ENCODE measurements at places on chromosomes 1 and 21.

DNA sequence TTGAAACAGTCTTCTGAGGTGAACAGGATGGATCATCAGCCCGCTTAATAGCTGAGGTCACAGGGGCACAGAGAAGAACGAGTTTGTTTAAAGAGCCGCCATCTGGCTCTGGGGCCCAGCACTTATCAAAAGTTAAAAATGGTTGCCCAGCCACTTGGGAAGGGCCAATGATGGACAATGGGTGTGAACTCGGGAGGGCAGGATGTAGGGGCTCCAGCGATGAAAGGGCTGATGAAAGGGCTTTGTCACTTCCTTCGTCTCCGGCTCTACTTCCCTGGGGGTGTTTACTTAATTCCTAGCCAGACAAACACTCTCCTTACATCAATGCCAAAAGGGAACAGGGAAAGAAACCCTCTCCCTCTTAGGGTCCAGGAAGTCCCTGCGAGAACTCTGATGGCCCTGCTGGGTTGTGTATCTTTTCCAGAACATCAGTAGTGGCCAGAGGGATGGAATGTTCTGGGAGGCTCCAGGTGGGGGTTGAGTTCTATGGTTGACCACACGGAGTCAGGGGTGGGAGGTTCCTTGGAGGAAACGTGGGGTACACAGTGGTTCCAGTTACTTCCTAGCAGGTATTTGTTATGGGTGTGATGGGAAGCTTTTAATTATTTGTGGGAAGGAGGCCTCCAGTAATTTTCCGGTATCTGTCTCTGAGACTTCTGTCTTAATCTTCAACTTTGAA lies 9.0 kb upstream of the ABCG1 start:
- no peak for DNase-seq

DNA sequence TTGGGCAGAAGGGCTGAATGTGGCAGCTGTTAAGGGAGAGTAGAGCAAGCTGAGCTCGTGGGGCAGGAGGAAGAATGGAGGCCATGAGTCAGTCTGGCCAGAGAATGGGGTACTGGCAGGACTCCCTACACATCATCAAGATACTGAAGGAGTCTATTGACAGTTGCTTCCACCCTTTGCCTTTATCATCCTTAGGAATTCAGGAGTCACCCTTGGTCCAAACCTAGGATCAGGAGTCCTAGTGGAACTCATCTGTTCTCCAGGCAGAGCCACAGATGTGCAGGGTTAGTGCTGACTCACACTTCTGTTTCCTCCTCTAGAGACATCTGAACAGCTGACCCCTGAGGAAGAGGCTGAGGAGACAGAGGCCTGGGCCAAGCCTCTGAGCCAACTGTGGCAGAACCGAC lies 18.7 kb upstream of the ST3GAL3 start:
- peak; percentile 64 for DNase-seq

- DNase-seq, result no peak
These were observed 7.9 kb downstream of the RABIF start for GRCh38 chr1:202880961-202881460.

DNA sequence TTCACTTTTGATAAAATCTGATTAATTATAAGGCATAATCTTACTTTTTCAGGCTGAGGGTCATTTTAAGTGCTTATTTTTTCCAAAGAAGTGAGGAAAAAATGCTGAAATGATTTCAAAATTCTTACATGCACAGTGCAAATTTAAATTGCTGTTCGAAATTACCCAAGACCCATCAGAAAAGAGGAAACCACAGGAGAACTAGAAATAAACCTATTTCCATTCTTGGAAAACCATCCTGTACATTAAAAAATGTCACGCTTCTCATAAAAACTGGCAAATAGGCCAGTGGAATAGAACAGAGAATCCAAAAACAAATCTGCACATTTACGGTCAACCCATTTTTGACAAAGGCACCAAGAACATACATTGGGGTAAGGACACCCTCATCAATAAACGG lies 414.9 kb downstream of the SMYD3 start:
- no peak for DNase-seq

Measured in skeletal muscle cell (primary cell).